ENCODE measurements at places on chromosomes 1 and 21. TPM values are rescaled to one million over a fixed set of nuclear protein-coding genes. Genes with fewer than 3 reads are reported as not detected.
A peak's percentile ranks its signal among the peaks of the same experiment; 100 is the strongest.

- ATAC-seq = no peak
Observed at GRCh38 chr1:17485281-17485680, 45.8 kb upstream of the RCC2 start.

GRCh38 chr1:9320520-9321479, 28.1 kb downstream of the SPSB1 start:
- no peak for ATAC-seq

- ATAC-seq = no peak
Observed at GRCh38 chr1:54120698-54121481, 31.9 kb downstream of the CDCP2 start.

- no peak for ATAC-seq
Observed at GRCh38 chr21:42377211-42377950, 11.0 kb upstream of the TFF1 start.

DNA sequence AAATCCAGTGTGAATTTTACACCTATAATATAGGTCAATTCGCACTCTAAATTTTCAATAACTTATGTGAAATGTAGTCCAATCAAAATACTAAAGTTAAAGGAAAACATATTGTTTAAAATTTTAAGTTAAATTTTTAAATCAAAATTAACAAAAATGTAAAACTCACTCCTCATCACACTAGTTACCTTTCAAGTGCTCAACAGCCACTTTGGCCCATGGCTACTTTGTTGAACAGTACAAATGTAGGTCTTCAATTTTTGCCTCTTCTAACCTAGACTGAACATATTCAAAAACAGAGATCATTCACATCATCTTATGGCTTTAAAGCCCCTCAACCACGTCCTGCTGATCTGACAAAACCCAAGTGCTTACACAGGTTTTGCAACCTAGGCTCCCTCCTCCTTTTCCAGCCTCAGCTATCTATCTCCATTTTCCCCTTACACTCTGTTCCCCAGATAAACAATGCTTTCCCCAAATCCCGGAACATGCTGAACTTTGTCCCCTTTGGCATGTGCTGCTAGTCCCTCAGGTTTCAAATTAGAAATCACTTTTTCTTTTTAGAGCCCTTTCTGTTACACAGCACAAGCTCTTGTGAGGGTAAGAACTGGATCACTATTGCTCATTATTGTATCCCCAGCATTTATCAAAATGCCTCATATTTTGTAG, 110.6 kb downstream of the AKT3 start:
- no peak for ATAC-seq

DNA sequence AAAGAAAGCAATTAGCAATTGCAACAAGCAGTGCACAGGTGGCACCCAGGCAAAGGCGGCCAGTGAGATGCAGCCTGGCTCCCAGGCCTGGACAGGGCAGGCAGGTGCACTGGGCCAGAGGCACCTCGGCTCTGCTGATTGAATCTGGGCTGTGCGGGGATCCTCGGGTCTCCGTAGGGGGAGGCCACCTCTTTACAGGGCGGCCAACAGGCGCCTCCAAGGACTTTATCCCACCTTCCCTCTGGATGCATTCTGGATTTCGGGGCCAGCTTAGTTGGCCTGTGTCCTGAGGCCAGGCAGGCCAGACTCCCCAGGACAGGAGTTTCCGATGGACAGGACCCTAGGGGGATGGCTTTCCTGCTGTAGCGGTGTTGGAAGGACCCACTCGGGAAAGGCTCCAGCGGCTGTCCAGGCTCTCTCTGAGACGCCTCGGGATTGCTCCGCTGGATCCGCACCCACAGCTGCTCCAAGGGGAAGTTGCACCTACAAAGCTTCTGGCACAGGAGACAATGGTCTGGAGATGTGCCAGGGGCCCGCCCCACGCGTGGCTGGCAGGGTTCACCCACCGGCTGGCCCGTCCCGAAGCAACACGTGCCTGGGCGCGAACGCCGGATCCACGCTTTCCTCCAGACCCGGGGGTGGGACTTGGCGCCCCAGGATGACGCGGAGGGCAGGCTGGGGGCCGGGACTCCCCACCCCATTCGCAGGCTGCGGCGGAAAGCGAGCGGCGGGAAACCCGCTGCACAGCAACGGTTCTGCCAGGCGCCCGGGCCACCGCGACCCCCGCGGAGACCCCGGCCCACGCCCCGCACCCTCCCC, 810 bp downstream of the SLC19A1 start:
- ATAC-seq = peak; percentile 82

- ATAC-seq = no peak
Observed at GRCh38 chr1:16162163-16162822, 6.4 kb upstream of the EPHA2 start.

Gene GLRX2
- 15.7 TPM for total RNA-seq

Gene ATP1A4
- total RNA-seq = not detected

Gene PLEKHA6
- 11.1 TPM for total RNA-seq

Gene PLD5
- total RNA-seq = not detected

Gene HRNR
- not detected for total RNA-seq

Gene KCNJ10
- not detected for total RNA-seq

Gene WDR64
- not detected for total RNA-seq

Gene E2F2
- total RNA-seq = 13.9 TPM
